Kidney (tissue), 22 donors: ENCODE measurements at places on chromosomes 12 and 14. TPM values are rescaled to one million over a fixed set of nuclear protein-coding genes. Genes with fewer than 3 reads are reported as not detected.

DNA sequence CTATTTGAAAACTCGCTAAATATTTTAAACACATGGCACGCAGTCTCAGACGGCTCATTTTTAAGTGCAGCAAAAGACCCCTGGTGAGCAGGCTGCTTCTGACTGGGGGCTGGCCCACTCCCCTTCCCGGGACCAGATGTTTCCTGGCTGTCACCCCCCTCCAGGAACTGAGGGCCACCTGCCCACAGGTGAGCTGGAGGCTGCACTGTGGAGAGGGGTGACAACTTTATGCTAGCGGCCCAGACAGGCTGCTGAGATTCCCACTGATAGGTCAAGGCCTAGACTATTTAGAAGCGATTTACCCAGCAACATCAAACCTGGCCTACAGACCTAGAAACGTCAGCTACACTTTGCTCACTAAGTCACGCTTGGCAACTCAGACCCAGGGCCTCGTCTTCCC is 92.1 kb downstream of the BCL11B start:
- no peak for DNase-seq

The C1S gene
- total RNA-seq, result 402 TPM

The C14orf132 gene
- total RNA-seq, result 17.5 TPM

The PLBD2 gene
- total RNA-seq, result 37.9 TPM

- DNase-seq, result no peak
These were observed 236.7 kb upstream of the EGLN3 start for GRCh38 chr14:34187519-34188044.

GRCh38 chr12:131830914-131831571 is 2.9 kb downstream of the MMP17 start:
- DNase-seq, result no peak

- DNase-seq, result no peak
These were observed 458.8 kb downstream of the TMEM117 start for GRCh38 chr12:44294649-44295048.

GRCh38 chr14:104523546-104523935 is 56.0 kb upstream of the C14orf180 start:
- no peak for DNase-seq

GRCh38 chr12:48810903-48811431 is 7.3 kb upstream of the CACNB3 start:
- peak; percentile 79 for DNase-seq

The ARMH4 gene
- total RNA-seq, result 4.9 TPM

DNA sequence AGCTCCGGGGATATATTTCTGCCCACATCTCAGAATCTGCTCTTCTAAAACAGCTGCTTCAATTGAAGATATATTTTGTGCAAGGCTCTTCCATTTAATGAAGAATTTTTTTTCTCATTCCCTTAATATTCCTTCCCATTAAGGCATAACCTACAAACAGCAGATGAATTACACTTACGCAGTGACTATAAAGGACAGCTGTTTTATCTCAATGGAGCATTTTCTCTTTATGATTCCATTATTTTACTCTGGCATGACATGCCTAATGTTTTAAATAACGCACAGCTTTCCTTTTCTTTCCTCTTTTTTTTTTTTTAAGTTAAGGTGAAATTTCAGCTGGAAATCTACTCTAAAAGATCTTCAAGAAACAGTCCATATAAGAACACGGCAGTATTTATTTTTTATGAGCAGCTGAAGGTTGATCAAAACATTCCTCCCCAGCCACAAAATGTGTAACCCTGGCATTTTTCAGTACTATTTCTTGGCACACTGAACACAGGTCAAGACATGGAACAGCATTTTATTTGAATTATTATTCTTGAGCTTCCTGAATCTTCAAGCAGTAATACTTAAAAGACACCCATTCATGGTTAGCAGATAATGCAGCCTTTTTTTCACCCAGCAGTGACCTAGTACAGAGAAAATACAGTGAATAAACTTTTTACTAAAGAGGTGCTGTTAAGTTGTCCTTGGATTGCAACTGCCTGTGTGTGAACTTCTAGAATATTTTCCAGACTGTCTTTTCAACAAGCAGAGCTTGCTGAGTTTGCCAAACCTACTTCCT is 118.1 kb upstream of the FOXN3 start:
- DNase-seq, result peak; percentile 49

The CCDC60 gene
- total RNA-seq, result not detected

DNA sequence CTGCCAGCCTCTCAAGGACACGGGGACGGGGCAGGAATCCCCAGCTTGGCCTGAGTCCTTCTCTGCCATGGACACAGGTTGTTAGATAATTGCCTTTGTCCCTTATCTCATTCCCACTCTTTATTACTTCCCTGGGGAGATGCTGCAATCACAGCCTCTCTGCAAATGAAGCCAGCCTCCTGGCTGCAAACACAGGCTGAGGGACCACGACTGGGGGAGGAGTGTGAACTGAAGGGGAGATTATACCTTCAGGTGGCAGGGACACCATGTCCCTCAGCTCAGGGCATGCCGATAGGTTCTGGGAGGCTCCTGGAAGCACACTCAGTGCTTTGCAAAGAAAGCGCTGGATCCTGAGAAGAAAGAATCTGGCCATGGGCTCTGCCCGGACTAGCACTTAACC is 16.1 kb upstream of the CHGA start:
- no peak for DNase-seq

The FZD10 gene
- total RNA-seq, result 0.57 TPM

The SERPINA10 gene
- total RNA-seq, result not detected

DNA sequence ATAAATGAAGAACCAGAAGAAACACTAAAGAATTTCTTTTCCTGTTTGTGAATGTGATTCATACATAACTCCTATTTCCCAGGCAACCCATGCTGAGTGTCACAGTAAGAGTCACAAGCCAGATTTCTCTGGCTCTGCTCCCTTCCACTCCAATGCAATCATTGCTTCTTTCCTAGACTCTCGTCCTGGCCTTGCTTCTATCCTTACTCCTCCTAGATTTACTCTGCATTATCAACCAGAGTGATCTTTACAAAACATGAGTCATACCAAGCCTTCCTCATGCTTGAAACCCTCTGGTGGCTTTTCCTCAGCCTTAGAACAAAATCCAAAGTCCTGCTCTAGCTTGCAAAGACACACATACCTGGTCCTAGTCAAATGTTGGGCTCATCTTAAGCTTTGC is 13.3 kb downstream of the IL22 start:
- DNase-seq, result no peak

DNA sequence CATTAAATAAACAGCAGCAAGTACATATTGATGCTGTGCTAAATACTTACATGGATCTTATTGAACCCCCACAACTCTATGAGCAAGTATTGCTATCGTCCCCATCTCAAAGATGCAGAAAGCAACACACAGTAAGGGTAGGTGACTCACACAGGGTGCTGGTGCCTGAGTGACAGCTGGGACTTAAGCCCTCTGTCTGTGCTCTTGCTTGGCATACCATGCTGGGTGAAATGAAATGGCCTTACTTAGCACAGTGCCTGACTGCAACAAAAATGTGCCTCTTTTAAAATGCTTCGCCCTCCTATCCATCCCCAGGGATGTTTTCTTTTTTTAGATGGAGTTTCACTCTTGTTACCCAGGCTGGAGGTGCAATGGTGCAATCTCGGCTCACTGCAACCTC is 788 bp downstream of the TEX52 start:
- DNase-seq, result no peak

The TAS2R9 gene
- total RNA-seq, result not detected

The NRIP2 gene
- total RNA-seq, result 11.7 TPM

- DNase-seq, result peak; percentile 31
These were observed 22.8 kb downstream of the JDP2 start for GRCh38 chr14:75450381-75451276.

GRCh38 chr14:38405851-38406635 is 150.2 kb upstream of the CLEC14A start:
- DNase-seq, result peak; percentile 10

The RILPL2 gene
- 8.0 TPM for total RNA-seq

DNA sequence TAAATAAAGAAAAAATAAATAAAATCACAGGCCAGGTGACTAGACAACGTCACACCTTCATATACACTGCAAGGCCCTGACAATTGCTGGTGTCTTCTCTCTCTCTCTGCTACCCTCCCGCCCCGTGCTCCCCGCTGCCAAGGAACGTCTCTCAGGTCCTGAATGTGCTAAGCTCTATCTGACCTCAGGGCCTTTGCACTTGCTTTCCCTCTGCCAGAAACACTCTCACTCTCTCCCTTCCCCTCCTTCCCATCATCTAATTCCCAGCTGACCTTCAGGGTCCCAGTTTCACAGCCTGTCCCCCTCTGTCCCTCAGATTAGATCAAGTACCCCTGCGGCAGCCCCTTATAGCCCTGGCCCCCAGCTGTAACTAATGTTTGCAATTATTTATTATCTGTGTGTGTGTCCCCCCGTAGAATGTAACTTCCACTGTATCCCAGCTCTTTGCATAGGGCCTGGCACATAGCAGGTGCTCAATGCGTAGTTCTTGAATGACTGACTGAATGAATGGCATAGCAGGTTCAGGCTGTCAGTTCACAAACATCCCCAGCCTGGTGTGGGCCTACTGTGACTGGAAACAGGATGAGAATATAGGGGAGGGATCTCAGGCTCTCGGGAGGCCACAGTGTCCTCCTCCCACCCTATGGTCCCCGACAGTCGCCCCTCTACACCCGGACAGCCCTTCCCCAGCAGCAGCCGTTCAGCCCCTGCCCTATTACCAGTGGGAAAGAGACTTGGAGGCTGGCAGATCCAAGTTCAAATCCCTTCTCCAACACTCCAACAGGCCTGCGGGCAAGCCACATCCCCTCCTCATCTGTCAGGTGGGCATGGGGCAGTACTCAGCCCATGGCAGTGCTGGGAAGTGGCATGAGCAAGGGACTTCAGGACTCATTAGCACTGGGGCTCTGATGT is 6.6 kb downstream of the BEGAIN start:
- peak; percentile 43 for DNase-seq

GRCh38 chr14:78610994-78611393 is 440.8 kb downstream of the NRXN3 start:
- DNase-seq, result no peak

The IL26 gene
- not detected for total RNA-seq

The IFNG gene
- not detected for total RNA-seq

The TMEM30B gene
- total RNA-seq, result 20.4 TPM

The TAS2R13 gene
- total RNA-seq, result 2.8 TPM

The AQP5 gene
- 0.91 TPM for total RNA-seq

DNA sequence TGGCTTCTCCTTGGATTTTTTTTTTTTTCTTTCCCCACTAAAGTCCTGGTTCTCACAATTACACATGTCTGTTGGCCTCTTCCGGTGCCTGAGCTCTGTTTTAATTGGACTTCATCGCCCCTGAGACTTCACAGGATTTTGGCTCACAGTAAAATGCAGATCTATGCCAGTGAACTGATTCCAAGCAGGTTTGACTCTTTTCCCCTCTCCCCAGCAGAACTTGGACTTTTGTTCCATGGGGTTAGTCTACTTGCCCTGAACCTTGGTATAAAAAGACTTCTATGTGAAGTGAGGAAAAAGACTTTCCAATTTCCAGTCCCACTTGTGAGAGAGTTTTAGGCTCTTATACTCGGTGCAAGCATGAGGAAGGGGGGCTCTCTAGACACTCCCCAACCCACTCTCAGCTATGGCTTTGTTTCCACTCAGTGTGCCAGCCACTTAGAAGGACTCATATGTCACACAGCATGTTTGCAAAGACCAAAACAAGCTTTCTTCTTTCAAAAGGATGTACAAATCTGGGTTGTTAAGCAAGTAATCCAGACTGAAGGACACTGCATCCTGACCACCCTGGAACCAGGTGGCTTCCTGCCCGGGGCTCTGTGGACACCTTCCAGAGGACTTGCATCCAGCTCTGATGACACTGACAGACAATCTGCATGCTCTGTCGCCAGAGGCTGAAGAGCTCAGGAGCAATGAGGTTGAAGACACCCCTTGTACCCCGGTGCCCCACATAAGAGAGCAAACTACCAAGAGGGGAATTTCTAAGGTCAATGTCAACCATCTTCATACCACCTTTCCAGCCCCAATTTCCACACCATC is 221.9 kb upstream of the EGLN3 start:
- DNase-seq, result no peak

The PRB2 gene
- not detected for total RNA-seq

GRCh38 chr12:67546746-67547145 is 101.8 kb upstream of the DYRK2 start:
- no peak for DNase-seq

DNA sequence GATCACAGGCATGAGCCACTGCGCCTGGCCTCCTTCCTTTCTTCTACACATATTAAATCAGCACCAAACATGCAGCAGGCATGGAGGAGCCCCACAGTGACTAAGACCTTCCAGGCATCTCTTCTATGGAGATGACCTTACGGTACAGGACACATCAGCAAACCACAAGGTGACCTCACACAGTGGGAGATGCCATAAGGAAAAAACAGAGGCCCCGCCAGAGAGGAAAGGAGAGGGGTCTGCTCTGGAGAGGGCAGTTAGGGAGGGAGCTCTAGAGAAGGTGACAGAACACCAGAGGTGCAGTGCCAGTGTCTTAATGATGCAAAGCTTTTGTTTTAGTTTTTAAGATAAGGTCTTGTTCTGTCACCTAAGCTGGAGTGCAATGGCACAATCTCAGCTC is 81.1 kb upstream of the ESRRB start:
- no peak for DNase-seq

DNA sequence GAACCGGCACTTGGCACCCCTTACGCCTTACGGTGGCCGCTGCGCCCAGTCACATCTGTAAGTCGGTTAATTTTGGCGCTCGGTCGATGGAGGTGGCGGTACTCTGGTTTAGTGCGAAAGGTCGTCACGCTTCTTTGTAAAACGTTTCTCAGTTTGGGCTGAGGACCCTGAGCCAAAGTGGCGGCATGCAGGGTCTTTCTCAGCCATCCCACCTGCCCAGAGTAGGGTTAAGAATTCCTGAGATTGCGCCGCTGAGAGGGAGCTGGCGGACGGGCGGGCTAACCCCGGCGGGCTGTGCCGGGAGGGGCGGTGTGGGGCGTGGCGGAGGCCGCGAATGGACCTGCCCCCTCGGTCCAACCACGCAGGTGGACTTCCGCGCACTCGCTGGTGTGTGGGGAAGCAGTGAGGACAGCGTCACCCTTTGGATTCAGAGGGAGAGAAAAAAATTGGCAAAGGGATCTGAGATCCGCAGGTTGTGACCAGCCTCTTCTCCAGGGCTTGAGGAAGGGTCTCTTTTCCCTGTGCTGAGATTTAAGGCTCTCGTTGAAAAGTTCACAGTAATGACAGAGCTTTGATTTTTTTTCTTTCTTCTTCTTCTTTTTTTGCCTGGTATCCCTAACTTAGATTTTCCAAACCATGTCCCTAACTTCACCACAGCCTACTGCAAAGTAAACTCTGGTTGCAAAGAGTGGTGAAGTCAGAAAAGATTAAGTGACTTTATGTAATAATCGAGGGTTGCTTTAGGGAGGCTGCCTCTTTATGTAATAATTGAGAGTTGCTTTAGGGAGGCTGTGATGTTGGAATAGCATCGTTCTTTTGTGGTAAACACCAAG is 602 bp upstream of the FBXO33 start:
- peak; percentile 97 for DNase-seq

- DNase-seq, result no peak
These were observed 4.7 kb upstream of the TC2N start for GRCh38 chr14:91872011-91872501.

- no peak for DNase-seq
These were observed 8.3 kb downstream of the CALM1 start for GRCh38 chr14:90405101-90405500.

- peak; percentile 89 for DNase-seq
These were observed 30.4 kb downstream of the MANSC1 start for GRCh38 chr12:12319451-12320183.
